CD4-positive, CD25-positive, alpha-beta regulatory T cell (primary cell): ENCODE measurements at places on chromosomes 13 and 19.
A peak's percentile ranks its signal among the peaks of the same experiment; 100 is the strongest.

DNA sequence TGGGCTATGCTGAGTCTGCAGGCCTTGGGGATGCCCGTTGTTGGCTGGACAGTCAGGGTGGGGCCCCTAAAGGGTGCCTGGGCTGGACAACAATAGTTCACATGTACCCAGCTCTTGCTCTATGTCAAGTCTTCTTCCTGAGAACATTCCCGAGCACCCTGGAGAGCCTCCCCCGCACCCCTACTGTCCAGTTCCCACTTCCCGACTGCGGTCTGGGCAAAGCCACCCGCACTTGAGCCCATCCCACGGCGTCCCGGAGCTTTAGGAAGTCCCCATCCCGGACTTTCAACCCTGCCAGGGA, 1.1 kb upstream of the MPND start:
- DNase-seq, result no peak

- DNase-seq, result peak; percentile 66
These were observed 1.1 kb upstream of the ACP5 start for GRCh38 chr19:11578258-11579142.

GRCh38 chr19:18144361-18144760, 8.6 kb upstream of the PIK3R2 start:
- DNase-seq, result no peak

DNA sequence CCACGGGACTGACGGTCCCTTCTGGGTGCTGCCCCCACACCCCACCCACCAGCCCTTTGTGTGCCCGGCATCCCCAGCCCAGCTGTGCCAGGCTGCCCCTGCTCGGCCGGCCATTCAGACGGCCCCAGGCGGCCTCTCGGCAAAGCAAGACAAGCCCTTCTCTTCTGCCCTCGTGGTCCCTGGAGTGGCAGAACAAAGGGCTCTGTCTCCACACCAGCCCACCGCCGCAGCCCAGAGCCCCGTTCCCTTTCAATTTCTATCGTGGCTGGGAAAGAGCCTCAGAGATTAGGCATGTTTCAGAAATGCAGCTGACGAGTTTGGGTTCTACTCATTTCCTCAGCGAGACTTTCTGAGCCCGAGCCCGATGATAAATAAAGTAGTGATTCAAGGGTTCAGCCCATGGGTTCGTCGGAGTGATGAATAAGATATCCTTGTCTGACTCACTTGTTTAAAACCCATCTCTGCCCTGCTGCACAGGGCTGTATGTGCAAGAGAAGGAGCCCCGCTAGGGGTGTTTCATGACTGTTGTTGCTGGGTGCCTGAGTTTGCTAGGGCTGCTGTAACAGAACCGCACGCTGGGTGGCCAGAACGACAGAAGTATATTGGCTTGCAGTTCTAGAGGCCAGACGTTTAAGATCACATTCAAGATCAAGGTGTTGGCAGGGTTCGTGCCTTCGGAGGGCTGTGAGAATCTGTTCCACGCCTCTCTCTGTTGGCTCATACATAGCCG, 4.3 kb downstream of the MYO9B start:
- DNase-seq, result peak; percentile 71
